Naive thymus-derived CD8-positive, alpha-beta T cell (primary cell): ENCODE measurements at places on chromosomes 12 and 14.

DNA sequence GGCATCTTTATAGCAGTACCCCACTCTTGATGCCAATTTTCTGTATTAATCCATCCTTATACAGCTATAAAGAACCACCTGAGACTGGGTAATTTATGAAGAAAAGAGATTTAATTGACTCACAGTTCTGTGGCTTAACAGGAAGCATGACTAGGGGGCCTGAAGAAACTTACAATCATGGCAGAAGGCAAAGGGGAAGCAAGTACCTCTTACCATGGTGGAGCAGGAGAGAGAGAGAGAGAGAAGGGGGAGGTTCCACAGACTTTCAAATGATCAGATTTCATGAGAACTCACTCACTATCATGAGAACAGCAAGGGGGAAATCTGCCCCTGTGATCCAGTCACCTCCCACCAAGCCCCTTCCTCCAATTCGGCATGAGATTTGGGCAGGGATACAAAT lies 84.4 kb downstream of the SLC24A4 start:
- no peak for DNase-seq

- DNase-seq = no peak
These were observed 89.2 kb downstream of the KCNK10 start for GRCh38 chr14:88233915-88234314.

DNA sequence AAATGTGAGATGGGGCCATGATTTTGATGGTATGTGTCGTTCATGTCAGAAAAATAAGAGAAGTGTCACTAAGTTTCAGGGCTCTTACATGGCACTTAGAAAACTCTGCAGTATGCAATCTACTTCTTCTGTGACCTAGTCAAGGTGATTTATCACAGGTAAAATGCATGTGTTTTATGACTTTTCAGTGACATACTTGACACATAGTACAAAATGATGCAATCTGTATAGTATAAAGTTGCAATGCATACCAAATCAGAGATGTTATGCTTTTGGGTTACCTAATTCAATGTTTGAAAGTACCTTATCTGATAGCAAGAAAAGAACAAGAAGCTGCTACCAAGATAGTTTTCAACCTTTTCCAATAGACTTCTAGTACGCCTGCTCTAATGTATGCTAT lies 21.9 kb upstream of the ARHGAP5 start:
- no peak for DNase-seq

GRCh38 chr14:91501951-91502930 lies 7.9 kb downstream of the PPP4R3A start:
- DNase-seq = no peak

DNA sequence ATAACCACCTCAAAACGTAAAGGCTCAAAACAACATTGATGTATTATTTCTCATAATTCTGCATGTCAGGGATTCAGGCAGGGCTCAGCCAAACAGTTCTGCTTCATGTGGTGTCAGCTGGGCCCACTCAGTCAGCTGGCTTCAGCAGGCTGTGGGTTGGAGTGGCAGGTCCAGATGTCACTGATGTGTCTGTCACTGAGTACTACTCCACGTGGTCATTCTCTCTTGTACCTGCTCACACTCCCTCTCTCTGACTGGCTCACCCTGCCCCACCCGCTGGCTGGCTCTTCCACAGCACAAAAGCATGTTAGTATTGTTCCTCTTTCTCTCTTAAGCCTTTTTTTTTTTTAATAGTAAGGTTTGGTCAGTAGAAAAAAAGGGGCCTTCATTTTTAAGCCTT lies 182.4 kb downstream of the DICER1 start:
- no peak for DNase-seq

GRCh38 chr14:68970736-68971135 lies 8.4 kb downstream of the ACTN1 start:
- DNase-seq = no peak

- DNase-seq = peak; percentile 83
These were observed 24.7 kb upstream of the IRF2BPL start for GRCh38 chr14:77053046-77053841.

GRCh38 chr12:42504049-42504448 lies 85.5 kb downstream of the PRICKLE1 start:
- no peak for DNase-seq

GRCh38 chr14:71737760-71738159 lies 194.5 kb upstream of the RGS6 start:
- DNase-seq = no peak

DNA sequence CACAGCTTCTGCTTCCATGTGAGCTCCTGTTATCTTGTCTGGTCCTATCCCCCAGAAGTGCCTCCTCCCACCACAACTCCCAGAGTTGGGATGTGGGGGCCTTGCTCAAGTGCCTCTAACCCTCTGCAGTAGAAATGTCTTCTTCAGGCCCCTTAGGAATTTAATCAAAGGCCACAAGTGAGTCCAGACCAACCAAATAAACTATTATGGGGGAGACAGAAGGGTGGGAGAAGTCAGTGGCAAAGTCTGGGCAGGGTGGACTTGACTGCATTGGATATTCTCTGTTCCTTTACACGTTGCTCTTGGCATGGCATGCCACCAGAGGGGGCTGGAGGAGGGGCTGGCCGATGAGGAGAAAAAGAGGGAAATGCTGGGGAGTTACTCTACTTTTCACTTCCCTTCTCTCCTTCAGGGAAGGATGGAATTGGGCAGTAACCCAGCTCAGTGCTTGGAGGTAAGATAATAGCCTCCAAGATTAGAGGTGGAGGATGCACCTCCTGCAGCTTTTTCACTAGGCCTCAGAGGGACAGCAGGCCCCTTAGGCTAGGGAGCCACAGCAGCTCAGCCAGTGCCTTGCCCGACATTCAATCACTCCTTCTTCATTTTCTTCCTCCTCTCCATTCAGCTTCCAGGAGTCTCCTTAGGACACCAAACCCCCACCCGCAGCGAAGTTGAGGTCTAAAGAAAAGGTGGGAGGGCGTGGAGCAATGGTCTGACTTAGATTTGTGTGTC lies 1.2 kb upstream of the AP1G2 start:
- no peak for DNase-seq

DNA sequence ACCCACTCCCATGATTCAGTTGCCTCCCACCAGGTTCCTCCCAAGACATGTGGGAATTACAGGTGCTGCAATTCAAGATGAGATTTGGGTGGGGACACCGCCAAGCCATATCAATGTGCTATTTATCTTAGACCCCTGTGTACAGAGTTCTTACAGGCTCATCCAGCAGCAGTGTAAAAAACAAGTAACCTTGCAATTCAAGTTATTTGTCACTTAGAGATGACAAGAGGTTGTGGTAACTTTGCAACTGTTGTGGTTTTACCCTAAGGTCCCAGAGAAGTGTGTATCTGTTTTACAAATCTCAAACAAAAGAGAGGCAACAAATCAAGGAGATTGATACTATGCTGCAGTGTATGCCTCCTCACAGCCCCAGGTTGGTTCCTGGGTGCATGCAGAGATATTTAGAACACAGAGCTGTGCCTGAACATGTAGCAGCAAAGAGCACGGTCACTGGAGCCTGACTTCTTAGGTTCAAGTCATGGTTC lies 11.5 kb upstream of the HELB start:
- peak; percentile 37 for DNase-seq
